Activated T-helper 1 cell treated with anti-CD3 and anti-CD28 coated beads, Interleukin-2, amount 50 U/mL, for 16 hours (primary cell): ENCODE measurements at places on chromosomes 1 and 21.

- no peak for DNase-seq
Measured at GRCh38 chr1:112375701-112376100, 20.3 kb upstream of the CTTNBP2NL start.

GRCh38 chr1:2801535-2802291 is at the start of gene TTC34:
TSS of gene TTC34 (minus strand) at chr1:2801693. CDS start at chr1:2800827, 866 bp downstream.
- DNase-seq = no peak

GRCh38 chr21:37631319-37632117 is 264.9 kb downstream of the DYRK1A start:
- no peak for DNase-seq

GRCh38 chr1:60762176-60762575 is 320.2 kb upstream of the NFIA start:
- no peak for DNase-seq

- DNase-seq = peak; percentile 44
Measured at GRCh38 chr1:19390901-19391595, 78.9 kb downstream of the SLC66A1 start.

DNA sequence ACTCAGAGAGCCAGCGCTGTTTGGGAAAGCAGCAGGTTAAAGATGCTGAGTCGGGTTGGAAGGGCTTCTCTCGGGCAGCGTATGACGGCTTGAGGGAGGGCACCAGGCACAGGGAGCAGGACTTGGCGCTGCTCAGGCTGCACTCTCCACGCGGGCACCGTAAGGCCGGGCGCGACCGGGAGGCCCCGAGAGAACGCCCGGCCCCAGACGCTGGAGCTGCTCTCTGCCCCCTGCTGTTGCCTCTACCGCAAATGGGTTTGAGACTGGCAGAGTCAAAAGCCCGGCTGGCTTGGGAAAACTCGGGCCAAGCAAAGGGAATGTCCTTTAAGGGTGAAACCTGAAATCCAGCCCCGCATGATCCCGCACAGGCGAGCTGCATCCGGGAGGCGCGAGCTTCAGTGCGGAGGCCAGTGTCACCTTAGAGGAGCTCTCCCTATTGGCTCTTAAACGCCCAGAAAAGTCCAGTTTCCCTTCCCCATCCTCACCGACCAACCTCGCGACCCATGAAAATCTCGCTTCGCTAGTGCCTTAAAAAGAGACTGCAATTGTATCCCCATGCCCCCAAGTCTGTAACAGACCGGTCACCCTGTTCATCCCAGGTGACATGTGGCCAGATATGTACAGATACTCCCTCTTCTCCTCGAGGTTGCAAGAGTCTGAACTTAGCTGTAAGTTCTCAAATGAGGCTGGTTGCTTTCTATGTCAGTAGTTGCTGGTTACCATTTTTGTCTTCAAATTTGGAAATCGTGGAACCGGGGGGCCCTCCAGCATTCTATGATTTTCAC is 1.1 kb downstream of the PRRX1 start:
- DNase-seq = no peak

GRCh38 chr1:3481836-3482375 is 27.4 kb downstream of the ARHGEF16 start:
- DNase-seq = no peak

DNA sequence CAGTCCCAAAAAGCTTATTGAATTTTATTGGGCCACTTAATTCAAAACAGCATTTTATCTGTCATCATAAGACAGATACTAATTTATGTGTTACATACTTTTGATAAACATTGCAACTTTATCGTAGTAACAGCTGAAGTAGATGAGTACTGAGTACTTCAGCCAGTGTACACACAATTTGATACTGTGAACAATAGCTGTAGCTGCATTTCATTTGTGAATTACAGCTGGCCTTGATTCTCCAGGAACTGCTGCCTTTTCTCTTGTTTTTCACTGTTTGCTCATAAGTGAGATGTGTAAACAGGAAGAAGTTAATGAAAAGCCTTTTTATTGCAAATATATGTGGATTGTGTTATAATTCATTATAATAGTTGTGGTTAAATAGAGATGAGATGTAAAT is 10.2 kb downstream of the UAP1 start:
- no peak for DNase-seq

- DNase-seq = no peak
Measured at GRCh38 chr1:204288021-204288588, 71.6 kb downstream of the PLEKHA6 start.

DNA sequence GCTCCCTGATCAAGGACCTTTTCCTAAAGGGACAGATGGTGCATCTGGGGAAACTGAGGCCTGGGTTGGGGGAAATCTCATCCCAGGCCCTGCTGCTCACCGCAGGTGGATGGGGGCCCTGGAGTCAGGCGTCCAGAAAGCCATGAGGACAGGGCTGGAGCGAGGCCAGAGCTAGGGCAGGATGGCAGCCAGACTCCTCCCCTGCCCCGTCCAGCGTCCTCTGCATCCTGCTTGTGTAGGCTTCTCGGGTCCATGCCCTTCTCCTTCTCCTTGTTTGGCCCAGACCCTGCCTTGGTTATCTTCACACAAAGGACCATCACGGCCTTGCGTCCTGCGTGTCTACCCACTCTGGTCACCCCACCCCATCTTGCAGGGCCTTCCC is 43.0 kb downstream of the TRIM11 start:
- DNase-seq = no peak

GRCh38 chr21:15713412-15713811 is 16.4 kb upstream of the USP25 start:
- no peak for DNase-seq

DNA sequence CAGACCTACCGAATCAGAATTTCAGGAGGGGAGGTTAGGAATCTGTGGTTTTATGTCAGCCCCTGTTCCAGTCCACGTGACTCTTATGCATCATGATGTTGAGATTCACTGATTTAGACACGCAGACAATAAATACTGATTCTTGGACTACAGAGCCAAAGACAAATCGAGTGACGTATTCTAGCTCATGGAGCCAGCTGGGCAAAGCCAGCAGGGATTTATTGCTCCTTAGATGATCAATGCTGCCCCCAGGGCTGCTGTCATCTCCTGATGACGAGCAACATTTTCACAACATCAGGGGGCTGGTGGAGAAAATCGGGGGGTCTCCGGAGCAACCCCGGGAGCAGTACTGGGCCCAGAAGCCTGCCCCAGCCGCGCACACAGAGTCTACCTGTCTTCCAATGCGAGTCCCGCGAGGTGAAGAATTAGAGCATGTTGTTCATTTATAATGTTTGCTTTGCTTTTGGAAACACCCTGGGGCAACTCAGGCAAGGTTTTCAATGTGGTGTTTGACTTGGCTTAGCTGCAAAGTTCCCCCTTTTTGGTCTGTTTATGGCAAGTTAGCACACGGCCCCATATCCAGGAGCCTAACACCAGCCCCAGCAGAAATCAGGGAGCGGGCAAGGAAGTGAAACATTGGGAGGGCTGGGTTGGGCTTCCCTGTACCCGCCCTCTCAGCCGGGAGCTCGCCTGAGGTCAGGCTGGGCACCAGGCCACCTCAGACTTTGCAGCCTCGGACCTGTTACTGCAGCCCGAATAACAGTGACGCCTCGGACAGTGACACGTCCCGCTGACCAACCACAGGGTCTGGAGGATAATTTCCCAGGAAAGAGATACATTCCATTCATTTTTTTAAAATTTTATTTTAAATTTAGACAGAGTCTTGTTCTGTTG is 19.9 kb upstream of the CLDN14 start:
- no peak for DNase-seq

GRCh38 chr21:39316729-39317128 is 3.3 kb upstream of the BRWD1 start:
- DNase-seq = no peak

GRCh38 chr1:32184650-32185049 is 5.2 kb downstream of the TXLNA start:
- DNase-seq = no peak

GRCh38 chr21:34639882-34640788 is 25.2 kb upstream of the RCAN1 start:
- DNase-seq = no peak

DNA sequence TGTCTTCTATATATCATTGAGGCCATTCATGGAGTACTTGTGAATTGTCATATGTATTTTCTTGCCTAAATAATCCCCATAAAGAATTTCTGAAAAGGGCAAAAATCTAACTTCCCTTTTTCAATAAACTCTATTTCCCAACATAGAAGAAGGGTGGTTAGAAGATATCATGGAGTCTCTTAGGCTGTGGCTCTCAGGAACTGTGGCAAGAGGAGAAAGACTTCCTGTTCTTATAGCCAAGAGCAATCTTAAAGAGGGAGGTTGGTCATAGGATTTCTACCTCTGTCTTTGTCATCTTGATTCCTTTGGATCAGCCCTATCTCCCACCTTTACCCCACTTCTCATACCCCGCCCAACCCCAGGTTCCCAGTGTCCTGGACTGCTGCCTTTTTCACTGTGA is 175.8 kb downstream of the TYW3 start:
- no peak for DNase-seq

DNA sequence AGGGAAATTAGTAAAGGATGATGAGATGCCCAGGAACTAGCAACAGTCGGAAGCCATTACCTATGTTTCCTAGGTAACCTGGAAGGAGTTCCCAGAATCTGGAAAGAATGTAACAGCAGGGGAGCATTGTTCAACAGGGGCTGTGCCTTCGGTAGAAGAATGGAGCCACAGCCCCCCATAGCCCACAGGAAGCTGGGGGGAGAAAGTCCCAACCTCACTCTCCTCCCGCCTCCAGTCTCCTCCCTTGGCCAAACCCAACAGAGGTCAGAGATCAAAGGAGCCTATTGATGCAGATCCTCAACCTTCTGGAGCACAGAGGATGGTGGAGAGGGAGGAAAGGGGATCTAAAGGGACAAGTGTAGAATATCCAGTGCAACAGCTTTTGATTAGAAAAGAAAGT is 131.5 kb upstream of the SLC44A3 start:
- no peak for DNase-seq

GRCh38 chr1:2003541-2004131 is at the start of gene CFAP74:
TSS of gene CFAP74 (minus strand) at chr1:2003786. CDS start at chr1:1990956, 12,830 bp downstream.
- no peak for DNase-seq
